ENCODE measurements at places on chromosomes 7 and 10.

- no peak overlapping the region for H3K4me3 ChIP-seq
- no peak for DNase-seq
- no peaks in the 10 kb centered on the region for H3K36me3 ChIP-seq
- no peaks in the 10 kb centered on the region for H3K27me3 ChIP-seq
- no peaks in the 10 kb centered on the region for H3K4me1 ChIP-seq
These were observed 118.0 kb downstream of the WDFY4 start for GRCh38 chr10:48802611-48803071.

DNA sequence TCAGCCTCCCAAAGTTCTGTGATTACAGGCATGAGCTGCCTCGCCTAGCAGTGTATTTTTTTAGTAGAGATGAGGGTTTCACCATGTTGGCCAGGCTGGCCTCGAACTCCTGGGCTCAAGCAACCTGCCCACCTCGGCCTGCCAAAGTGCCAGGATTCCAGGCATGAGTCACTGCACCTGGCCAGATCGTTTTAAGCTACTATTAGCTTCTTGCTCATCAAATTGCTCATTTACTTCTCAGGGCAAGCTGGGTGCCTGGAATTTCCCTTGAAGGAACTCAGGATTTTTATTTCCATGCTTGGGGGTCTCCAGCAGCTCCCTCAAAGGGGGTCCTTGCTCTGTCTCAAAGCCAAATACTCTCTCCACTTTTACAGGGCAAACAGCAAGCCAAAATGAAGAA is 798.0 kb upstream of the AUTS2 start:
- no peak overlapping the region for H3K27ac ChIP-seq
- no peak for DNase-seq
- H3K4me3 ChIP-seq, result no peak overlapping the region

- H3K4me1 ChIP-seq, result peaks cover 6% of the 10 kb centered on the region
- no peak for DNase-seq
- no peak overlapping the region for H3K27ac ChIP-seq
- H3K27me3 ChIP-seq, result no peaks in the 10 kb centered on the region
- H3K36me3 ChIP-seq, result no peaks in the 10 kb centered on the region
- no peak overlapping the region for H3K4me3 ChIP-seq
These were observed 320.8 kb downstream of the ADARB2 start for GRCh38 chr10:1416456-1417037.

- H3K27ac ChIP-seq, result no peak overlapping the region
- H3K36me3 ChIP-seq, result peaks cover 2% of the 10 kb centered on the region
- H3K4me3 ChIP-seq, result no peak overlapping the region
- DNase-seq, result no peak
These were observed 17.6 kb downstream of the LIMK1 start for GRCh38 chr7:74101061-74101681.

DNA sequence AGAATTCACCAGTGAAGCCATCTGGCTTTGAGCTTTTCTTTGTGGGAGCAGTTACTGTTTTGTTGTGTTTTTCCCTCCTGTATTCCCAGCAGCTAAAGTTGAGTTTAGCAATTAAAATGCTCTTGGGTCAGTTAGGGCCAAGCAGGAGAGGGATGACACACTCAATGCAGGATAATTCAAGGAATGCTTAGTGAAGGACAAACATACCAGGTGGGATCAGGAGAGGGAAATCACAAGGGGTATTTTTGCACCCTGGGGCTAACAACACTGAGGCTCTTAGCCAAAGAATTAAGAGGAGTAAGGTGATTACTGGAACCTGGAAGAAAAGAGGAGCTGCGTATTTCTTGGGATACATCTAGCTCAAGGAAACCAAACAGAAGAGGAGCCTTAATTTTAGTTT is 82.4 kb upstream of the KCND2 start:
- H3K36me3 ChIP-seq, result no peaks in the 10 kb centered on the region
- no peaks in the 10 kb centered on the region for H3K4me1 ChIP-seq
- no peaks in the 10 kb centered on the region for H3K27me3 ChIP-seq
- no peak overlapping the region for H3K4me3 ChIP-seq

DNA sequence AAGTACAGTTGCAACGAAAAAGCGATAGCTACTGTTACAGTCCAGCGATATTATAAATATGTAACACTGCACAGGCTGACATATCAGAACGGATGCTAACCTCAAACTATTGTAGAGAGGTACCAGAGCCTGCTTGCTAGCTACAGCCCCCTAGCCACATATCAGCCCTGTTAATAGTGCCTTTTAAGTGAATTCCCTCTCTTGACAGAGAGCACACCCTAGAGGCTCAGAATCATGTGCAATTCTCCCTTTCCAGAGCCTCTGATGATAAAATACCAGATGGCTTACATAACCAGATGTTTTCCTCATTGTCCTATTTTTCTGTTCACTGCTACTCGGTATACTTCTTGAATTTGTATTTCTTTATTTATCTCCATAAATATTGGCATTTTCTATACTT is 960.7 kb upstream of the CELF2 start:
- H3K27ac ChIP-seq, result no peak overlapping the region
- no peak for DNase-seq
- no peaks in the 10 kb centered on the region for H3K27me3 ChIP-seq

DNA sequence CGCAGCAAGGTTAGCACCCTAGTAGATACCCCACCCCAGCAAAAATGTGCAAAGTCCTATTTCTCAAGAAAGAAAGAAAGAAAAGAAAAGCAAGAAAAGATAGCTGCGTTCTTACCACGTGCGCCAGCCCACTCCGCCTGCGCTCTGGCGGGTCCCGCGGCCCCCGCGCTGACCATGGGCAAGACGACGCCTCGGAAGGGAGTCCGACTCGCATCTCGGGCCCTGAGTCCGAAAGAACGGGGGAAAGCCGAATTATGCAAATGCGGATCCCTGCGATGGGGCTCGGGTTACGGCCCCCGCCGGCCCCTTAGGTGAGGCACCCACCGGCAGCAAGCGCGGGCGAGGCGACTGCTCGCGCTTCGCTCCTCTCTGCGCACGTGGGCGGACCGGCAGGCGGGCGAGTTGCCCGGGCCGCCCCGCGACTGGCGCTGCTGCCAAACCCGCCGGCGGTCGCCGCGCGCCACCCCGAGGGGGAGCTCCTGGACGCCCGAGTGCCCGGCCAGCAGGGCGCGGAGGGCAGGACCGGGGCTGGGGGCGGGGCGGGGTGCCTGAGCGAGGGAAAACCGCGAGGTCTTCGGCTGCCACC is 2.4 kb upstream of the EGR2 start:
- H3K4me3 ChIP-seq, result peak overlapping the region; percentile 15
- no peak for DNase-seq
- H3K4me1 ChIP-seq, result peaks cover 17% of the 10 kb centered on the region
- no peak overlapping the region for H3K27ac ChIP-seq
- H3K36me3 ChIP-seq, result no peaks in the 10 kb centered on the region

- no peak for DNase-seq
- H3K27me3 ChIP-seq, result no peaks in the 10 kb centered on the region
- no peak overlapping the region for H3K27ac ChIP-seq
- H3K4me3 ChIP-seq, result no peak overlapping the region
- no peaks in the 10 kb centered on the region for H3K4me1 ChIP-seq
These were observed 636.8 kb downstream of the PHTF2 start for GRCh38 chr7:78435355-78435754.

- 0 out of 2 replicates have a peak, but pooled peaks cover 2% of the 10 kb centered on the region for H3K27me3 ChIP-seq
- H3K27ac ChIP-seq, result no peak overlapping the region
- H3K36me3 ChIP-seq, result no peaks in the 10 kb centered on the region
- no peaks in the 10 kb centered on the region for H3K4me1 ChIP-seq
- H3K4me3 ChIP-seq, result no peak overlapping the region
These were observed 229.1 kb upstream of the AKR1E2 start for GRCh38 chr10:4596951-4597350.

DNA sequence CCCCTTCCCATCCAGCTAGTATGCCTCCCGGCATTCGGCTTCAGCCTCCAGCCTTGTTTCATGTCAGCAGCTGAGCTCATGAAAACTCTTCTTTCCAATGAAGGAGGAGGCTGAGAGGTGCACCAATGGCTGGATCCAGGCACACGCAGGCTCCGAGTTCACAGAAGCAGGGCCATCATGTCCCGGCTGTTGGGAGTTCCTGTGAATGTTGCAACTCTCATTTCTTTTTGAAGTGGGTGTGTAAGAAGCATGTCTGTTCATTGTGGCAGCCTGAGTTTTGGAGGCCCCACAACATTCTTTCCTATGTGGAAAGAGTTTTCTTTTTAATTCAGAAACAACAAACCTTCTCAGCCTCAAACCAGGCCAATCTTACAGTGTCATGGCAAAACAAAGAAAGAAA is 89.7 kb downstream of the PTPRE start:
- H3K27me3 ChIP-seq, result peaks cover 1% of the 10 kb centered on the region
- H3K27ac ChIP-seq, result no peak overlapping the region
- H3K4me3 ChIP-seq, result no peak overlapping the region
